ENCODE measurements at places on chromosomes 7 and 10.

GRCh38 chr10:26860102-26860442, 686 bp downstream of the ABI1 start:
- peak; percentile 40 for DNase-seq

DNA sequence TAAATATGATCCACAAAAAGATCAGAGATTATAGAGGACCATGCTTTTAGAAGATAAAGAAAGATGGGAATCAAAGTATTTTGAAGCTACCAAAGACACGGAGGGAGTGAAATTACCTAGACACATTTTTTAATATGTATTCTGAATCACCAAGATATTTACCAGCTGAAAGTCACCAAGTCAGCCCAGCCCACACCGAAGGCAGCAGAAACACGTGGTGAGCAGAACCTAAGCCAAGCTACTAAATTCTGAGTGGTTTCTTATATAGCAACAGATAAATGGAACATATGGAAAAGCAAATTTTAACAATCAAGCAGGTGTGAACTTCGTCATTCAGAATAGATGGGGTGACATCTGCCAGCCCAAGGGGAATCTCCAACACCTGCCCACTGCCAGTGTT, 134.7 kb upstream of the AKR1E2 start:
- DNase-seq = peak; percentile 88

GRCh38 chr7:112254156-112254555, 47.7 kb downstream of the ZNF277 start:
- DNase-seq = no peak

DNA sequence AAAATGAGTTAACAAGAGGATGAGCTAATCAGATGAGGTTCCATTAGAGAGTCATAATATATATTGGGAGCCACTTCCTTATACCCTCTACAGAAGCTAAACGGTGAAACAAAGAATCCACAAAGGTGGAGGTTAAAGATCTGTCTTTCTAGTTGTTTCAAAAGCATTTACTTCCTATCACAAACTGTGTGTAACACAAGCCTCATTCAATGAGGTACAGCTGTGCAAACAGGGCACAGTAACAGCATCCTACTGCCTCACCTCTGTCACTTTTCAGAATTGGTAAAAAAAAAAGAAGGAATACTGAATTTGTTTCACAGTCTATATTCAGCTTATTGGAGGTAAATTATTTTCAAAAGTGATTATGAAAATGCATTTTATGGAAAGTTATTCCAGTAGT, 128.7 kb downstream of the AGMO start:
- peak; percentile 17 for DNase-seq

GRCh38 chr7:125491137-125491536, 561.5 kb upstream of the POT1 start:
- DNase-seq = peak; percentile 51

- DNase-seq = no peak
Measured at GRCh38 chr7:143258831-143259230, 4.4 kb upstream of the GSTK1 start.

- no peak for DNase-seq
Measured at GRCh38 chr7:100007887-100008286, 7.5 kb upstream of the ZKSCAN1 start.

DNA sequence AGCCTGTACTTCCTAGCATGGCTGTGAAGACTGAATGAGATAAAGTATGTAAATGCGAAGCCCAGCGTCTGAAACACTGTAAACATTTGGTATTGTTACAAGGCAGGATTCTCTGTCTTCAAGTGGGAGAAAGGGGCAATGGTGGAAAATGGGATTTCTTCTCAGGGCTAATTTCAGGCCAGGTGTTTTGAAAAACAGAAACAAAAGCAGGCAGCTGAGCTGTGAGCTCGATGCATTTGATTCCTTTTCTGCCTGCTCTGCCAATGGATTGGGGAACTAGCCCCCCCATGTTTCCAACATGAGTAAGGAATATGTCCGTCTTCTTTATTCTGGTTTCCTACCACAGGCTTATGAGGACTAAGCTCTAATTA, 732.1 kb upstream of the AUTS2 start:
- no peak for DNase-seq

GRCh38 chr7:131620673-131621609, 64.5 kb upstream of the PODXL start:
- DNase-seq = no peak

GRCh38 chr10:31927884-31928548, 615 bp downstream of the ARHGAP12 start:
- DNase-seq = peak; percentile 46

GRCh38 chr10:115814542-115814941, 458.5 kb downstream of the GFRA1 start:
- DNase-seq = no peak

GRCh38 chr10:70901276-70901878, 13.0 kb upstream of the PCBD1 start:
- DNase-seq = no peak

GRCh38 chr10:113515601-113516000, 37.3 kb upstream of the HABP2 start:
- DNase-seq = no peak

- no peak for DNase-seq
Measured at GRCh38 chr7:132742189-132742612, 165.9 kb upstream of the PLXNA4 start.

GRCh38 chr7:116271161-116271913, 61.0 kb downstream of the TES start:
- DNase-seq = no peak

DNA sequence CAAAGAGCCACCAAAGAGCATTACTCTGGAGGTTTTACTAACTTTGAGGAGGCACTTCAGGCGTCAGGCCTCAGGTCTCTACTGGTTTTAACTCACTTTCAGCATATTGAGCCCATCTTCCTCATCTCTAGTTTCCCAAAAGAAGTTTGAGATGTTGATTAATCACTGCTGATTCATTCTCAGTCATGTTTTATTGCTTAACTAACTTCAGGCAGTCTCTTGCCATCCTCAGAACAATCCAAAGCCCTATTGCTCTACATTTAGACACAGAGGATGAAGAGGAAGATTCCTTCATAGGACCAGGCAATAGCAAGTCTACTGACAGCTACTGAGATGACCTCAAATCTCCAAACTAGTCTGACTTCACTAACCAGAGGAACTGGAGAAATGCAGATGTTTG, 39.1 kb upstream of the BET1 start:
- no peak for DNase-seq

Measured in NCI-H2171 treated with DMSO at 0.1 percent for 48 hours (cell line).